ENCODE measurements at places on chromosomes 16 and 17. TPM values are rescaled to one million over a fixed set of nuclear protein-coding genes. Genes with fewer than 3 reads are reported as not detected.
A peak's percentile ranks its signal among the peaks of the same experiment; 100 is the strongest.

DNA sequence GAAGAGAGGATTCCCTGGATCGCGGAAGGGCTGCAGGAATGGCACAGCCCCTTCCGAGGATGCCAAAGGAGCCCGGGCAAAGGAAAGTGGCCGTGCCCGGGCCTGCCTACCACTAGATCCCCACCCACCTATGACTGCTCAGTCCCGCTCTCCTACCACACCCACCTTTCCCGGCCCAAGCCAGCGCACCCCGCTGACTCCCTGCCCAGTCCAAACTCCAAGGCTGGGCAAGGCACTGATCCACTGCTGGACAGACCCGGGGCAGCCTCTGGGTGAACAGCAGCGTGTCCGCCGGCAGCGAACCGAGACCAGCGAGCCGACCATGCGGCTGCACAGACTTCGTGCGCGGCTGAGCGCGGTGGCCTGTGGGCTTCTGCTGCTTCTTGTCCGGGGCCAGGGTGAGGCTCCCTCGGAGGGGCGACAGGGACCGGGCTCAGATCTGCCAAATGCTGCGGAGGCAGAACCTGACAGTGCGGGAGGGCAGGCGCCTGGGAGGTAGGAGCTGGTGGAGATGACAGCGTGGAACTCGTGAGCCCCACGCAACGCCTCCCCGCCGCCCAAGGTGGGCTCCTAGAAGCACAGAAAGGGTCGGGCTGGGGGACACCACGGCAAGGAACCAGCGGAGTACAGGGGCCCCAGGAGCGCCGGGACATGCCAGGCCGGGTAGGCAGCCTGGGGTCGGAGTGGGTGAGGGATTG, at the start of gene CES2:
CES2 (plus strand) TSS at position 203 of the 698 bp plus-strand sequence; CDS start at position 323, 120 bp downstream.
- peak; percentile 74 for DNase-seq

DNA sequence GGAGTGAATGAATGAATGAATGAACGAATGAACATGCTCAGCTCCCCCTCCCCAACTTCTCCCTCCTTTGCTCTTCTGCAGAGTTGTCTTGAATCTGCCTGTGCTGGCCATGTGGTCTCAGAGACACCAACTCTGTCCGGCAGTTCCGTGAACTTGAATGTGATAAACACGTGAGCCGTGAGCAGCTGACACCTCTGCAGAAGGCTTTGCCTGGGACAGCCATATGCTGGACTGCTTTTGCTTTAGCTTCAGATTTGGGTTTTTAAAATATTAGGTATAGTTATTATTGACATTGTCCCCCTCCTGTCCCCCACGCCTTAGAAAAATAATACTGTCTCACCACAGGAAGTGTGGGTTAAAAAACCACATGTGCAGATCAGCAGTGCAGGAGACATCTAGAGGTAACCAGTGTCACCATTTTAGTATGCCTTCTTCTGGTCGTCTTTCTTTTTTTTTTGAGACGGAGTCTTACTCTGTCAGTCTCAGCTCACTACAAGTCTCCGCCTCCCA, 83.8 kb downstream of the ABCC1 start:
- no peak for DNase-seq

Gene MYCBPAP
- 1.1 TPM for total RNA-seq

DNA sequence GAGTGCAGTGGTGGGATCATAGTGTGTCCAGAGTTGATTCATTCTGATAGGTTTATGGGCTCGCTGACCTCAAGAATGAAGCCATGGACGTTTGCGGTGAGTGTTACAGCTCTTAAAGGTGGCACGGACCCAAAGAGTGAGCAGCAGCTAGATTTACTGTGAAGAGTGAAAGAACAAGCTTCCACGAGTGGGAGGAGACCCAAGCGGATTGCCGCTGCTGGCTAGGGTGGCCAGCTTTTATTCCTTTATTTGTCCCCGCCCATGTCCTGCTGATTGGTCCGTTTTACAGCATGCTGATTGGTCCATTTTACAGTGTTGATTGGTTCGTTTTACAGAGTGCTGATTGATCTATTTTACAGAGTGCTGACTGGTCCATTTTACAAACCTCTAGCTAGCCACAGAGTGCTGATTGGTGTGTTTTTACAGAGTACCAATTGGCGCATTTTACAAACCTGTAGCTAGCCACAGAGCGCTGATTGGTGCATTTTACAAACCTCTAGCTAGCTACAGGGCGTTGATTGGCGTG, 17.5 kb downstream of the CACNG4 start:
- DNase-seq: no peak

GRCh38 chr16:59164461-59164860, 430.3 kb upstream of the GOT2 start:
- no peak for DNase-seq

Gene PLSCR3
- total RNA-seq: 43.0 TPM

DNA sequence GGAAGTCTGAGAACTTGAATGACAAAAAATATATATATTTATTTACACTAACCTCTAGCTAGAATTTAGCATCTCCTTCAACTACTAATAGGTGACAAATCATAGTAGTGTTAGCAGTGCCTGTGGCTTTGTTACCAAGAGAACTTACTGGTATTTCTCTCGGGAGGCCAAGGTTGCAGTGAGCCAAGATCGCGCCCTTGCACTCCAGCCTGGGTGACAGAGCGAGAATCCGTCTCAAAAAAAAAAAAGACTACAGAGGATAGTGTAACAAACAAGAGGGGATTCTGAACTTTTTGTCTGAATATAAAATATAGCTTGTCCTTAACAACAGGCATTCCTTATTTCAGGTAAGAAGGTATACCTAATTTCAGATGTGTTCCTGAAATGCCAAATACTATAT, 1.3 kb upstream of the SUZ12 start:
- no peak for DNase-seq

Gene TBX21
- 1.2 TPM for total RNA-seq

Gene CLEC18A
- total RNA-seq: 2.2 TPM

DNA sequence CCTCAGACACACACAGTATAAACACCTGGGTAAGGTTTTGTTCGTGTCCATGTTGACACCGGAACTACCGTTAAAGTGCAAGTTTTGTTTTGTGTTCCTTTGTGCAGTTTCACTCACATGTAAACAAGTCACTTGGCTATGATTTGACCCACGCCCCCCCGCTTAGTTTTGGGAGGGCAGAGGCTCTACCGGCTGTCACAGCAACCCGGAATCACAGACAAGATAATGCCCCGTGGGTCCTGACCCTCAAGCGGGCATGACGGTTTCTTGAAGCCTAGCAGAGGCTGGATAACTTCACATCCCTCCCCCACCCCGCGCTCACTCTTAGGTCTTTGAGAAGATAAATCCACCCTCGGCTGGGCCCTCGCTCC, 1.7 kb downstream of the RASD1 start:
- no peak for DNase-seq

GRCh38 chr16:50244504-50245416, 21.6 kb upstream of the ADCY7 start:
- DNase-seq: no peak

Gene PRSS8
- 17.0 TPM for total RNA-seq

GRCh38 chr16:50808929-50809538, 67.1 kb downstream of the CYLD start:
- no peak for DNase-seq

GRCh38 chr17:63433746-63434591, 12.1 kb downstream of the CYB561 start:
- DNase-seq: peak; percentile 84

- no peak for DNase-seq
Measured at GRCh38 chr17:28004344-28004743, 38.1 kb upstream of the NLK start.

- DNase-seq: no peak
Measured at GRCh38 chr17:50608700-50609379, 25.8 kb upstream of the ABCC3 start.

Data from ureter (tissue), 1 donor.